ENCODE measurements at places on chromosomes 16 and 17.

GRCh38 chr16:4801051-4801961 is 1.1 kb downstream of the ROGDI start:
- no peak for DNase-seq

GRCh38 chr17:78925234-78925633 is at the start of gene TIMP2:
Gene TIMP2, minus strand, starts transcription at chr17:78925387. Its CDS starts 299 bp downstream, at chr17:78925088.
- DNase-seq = peak; percentile 99

DNA sequence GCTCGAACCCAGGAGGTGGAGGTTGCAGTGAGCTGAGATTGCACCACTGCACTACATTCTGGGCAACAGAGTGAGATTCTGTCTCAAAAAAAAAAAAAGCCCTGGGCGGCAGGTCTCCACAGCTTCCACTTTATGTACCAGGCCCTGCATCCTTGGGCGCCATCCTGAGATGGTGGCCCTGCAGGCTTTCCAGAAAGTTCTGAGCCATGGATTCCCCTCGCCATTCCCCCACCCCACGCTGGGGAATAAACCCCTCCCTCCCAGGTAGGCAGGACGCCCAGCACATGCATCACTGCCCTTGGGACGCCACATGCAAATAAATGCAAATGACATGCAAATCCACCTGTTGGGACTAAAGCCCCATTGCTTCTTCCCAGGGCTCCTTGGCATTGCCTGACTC is 13.8 kb upstream of the ZNF469 start:
- no peak for DNase-seq

GRCh38 chr17:32998887-32999228 is 7.2 kb downstream of the SPACA3 start:
- DNase-seq = no peak

DNA sequence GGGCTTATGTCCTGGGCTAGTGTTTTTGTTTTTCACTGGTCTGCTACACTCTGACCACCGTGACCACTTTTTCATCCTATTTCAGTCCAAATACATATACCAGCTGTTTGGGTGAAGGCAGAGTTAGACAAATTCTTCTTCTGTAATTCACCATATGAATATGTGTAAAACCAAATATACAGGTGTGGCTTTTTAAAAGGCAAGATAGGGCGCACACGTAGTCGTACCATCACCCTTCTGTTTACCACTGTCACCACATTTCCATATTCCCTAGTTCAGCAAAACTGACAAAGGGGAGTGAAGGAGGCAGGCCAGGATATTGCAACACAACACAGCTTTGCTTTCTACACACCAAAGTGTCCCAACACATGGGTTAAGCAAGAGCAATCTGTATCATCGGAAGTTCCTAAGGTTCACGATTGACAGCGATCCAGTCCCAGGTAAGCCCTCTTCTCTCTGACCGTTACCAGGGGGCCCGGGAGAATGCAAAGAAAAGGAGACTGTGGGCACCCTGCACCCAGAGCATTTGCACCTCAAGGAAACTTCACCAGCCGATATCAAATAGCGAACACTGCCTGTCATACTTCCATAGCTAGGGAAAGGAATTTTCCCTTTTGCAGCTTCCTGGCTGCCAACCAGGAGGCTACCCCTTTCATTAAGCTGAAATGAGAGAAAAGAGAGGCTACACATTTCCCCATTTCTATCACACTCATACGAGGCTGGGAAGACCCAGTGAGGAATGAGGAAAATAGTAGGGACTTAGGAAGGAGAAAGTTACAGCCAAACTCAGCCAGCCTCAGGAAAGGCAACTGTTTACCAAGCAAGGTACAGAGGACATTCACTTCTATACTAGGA is 23.1 kb downstream of the CREBBP start:
- DNase-seq = no peak

GRCh38 chr16:57022445-57022844 is 33.1 kb downstream of the NLRC5 start:
- no peak for DNase-seq

DNA sequence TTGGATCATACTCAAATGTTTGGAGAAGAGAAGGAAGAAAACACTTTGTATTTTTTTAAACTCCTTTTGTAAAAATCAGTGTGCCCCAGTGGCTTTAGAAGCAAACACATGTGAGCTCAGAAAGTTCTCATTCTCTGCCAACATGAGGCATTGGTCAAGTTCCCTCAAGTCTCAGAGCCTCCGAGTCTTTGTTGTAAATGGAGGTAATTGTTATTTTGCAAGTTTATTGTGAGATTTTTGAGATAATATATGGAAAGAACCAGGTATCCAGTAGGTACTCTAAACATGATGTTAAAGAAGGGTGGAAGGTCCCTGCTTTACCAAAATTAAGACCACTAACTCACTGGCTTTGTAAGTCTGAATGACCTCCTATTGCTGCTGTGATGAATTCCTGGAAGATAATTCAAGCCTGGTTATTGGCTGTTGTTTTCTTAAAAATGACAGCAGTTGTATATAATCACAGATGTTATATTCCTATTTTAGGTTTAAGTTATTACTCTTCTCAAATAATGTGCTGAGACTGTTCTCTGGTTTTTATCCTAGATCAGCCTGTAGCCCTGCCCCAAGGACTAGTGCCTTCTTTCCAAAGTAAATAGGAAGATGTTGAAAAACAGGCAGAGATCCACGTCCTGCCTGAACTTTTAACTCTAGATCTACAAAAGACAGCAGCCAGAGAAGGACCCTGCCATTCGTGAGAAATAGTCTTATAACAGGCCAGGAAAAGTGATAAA is 2.4 kb downstream of the HLF start:
- DNase-seq = no peak

GRCh38 chr16:80317599-80318037 is 223.2 kb upstream of the DYNLRB2 start:
- DNase-seq = no peak

DNA sequence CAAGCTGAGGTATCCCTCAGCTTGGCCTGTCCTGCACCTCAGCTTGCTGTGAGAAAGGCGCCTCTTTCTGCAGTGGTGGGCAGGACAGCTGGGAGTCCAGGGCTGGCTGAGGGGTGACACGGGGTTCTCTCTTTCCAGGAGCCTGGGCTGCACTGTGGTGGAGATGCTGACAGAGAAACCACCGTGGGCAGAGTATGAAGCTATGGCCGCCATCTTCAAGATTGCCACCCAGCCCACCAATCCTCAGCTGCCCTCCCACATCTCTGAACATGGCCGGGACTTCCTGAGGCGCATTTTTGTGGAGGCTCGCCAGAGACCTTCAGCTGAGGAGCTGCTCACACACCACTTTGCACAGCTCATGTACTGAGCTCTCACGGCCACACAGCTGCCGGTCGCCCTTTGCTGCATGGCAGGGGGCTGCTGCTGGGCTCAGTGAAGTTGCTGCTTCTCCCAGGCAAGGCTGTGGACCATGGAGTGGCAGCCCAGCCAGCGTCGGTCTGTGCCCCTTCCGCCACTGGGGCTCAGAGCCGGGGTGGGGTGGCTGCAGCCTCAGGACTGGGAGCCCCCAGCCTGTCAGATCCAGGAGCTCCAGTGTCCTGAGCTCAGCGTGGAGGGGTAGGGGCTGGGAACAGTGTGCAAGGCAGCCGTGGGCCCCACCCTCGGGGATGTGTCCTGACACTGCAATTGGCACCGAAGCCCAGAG is 6.4 kb downstream of the LIMD2 start:
- DNase-seq = no peak

- no peak for DNase-seq
Measured at GRCh38 chr17:2433696-2434095, 32.8 kb upstream of the MNT start.

DNA sequence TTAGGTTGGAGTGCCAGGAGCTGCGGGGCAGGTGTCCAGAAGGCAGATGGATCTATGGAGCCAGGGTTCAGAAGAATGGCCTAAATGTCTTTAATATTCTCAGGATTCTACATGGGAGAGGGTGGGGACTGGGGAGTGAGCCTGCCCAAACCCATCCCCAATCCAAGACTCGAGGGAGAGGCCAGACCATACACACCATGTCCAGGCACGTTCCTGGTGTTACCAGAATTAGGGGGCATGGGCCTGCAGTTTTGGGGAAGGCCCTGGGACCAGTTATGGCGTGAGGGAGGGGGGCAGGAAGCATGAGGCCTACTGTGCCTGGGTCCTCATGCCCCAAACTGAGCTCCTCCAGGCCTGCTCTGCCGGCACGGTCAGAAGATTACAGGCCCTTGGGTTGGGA is 1.9 kb downstream of the TAX1BP3 start:
- DNase-seq = no peak

Measured in D341Med (cell line).